ENCODE measurements at places on chromosomes 5 and 9.
A peak's percentile ranks its signal among the peaks of the same experiment; 100 is the strongest.

- no peak overlapping the region for H3K27ac ChIP-seq
- no peaks in the 10 kb centered on the region for H3K27me3 ChIP-seq
- H3K36me3 ChIP-seq, result no peaks in the 10 kb centered on the region
Observed at GRCh38 chr5:31273161-31273560, 79.7 kb downstream of the CDH6 start.

GRCh38 chr9:82117026-82117811 is 128.6 kb downstream of the SPATA31D1 start:
- H3K4me3 ChIP-seq, result no peak overlapping the region
- no peaks in the 10 kb centered on the region for H3K27me3 ChIP-seq
- H3K36me3 ChIP-seq, result no peaks in the 10 kb centered on the region
- no peak for DNase-seq
- H3K27ac ChIP-seq, result peak overlapping the region; percentile 22

DNA sequence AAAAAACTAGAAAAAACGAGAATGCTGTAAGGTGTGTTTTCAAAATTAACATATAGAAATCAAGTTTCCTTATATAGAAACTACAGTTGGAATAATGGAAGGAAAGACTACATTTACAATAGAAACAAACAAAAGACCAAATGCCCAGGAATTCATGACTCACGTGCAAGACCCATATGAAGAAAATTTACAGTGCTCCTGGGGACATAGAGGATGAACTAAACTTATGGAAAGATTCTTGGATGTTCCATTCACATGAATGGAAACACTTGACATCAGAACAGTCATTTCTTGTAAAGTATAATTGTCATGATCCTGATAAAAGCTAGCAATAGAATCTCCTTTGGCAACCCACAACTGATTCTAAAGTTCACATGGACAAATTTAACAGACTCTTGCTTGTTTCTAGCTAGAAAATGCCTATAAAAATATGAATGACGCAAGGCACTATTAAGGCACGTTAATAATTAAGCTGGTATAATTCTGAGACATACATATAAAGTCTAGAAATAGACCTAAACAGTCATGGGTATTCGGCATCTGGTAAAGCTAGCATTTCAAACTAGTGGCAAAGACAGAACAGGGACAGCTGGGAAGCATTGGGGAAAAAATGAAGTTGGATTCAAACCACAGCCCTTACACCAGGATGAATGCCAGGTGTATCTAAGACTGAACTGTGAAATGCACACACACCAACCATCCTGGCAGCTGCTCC is 5.1 kb upstream of the ZFP62 start:
- no peak overlapping the region for H3K4me3 ChIP-seq
- H3K4me1 ChIP-seq, result peaks cover 35% of the 10 kb centered on the region
- H3K27ac ChIP-seq, result no peak overlapping the region
- DNase-seq, result no peak
- H3K27me3 ChIP-seq, result no peaks in the 10 kb centered on the region
- H3K36me3 ChIP-seq, result no peaks in the 10 kb centered on the region

- H3K27ac ChIP-seq, result no peak overlapping the region
- no peaks in the 10 kb centered on the region for H3K27me3 ChIP-seq
- H3K4me3 ChIP-seq, result no peak overlapping the region
- DNase-seq, result no peak
- H3K36me3 ChIP-seq, result no peaks in the 10 kb centered on the region
Observed at GRCh38 chr5:123987956-123988355, 476.0 kb downstream of the CSNK1G3 start.

DNA sequence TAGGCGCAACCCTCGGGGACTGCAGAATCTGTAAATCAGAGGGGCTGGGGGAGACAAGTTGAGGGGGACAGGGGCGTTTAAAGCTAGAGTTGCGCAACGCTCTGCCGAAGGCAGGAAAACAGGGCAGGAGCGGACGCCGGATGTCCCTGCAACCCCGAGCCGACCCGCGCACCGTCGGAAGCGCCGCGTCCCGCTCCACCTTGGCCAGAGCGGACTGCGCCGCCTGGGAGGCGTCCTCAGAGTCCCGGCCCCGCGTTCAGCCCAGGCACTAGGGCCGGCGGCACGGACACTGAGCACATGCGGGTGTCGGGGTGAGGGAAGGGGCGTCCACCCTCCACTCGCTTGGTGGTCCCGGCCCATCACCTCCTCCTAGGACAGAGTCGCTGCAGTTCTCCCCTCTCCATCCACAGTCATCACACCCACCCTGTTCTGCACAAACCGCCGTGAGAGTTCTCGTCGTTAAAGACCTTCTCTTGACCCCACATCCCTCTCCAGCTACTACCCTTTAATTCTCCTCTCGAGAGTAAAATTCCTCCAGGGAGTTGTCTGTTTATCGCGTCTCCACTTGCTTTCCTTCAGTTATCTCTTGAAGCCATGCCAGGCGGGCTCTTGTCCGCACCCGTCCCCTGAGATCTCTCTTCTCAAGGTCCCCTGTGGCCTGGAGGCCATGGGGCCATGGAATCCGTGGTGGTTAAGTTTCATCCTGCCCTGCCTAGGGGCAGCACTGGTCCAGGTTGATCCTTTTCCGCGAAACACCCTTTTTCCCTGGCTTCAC is 796 bp upstream of the PDLIM7 start:
- peak overlapping the region; percentile 69 for H3K4me3 ChIP-seq
- H3K27me3 ChIP-seq, result no peaks in the 10 kb centered on the region
- H3K36me3 ChIP-seq, result no peaks in the 10 kb centered on the region
- peak overlapping the region; percentile 96 for H3K27ac ChIP-seq

- H3K4me3 ChIP-seq, result no peak overlapping the region
- no peak for DNase-seq
- peaks cover 79% of the 10 kb centered on the region for H3K27me3 ChIP-seq
- no peak overlapping the region for H3K27ac ChIP-seq
Observed at GRCh38 chr9:135281791-135282737, 194.6 kb downstream of the OLFM1 start.

DNA sequence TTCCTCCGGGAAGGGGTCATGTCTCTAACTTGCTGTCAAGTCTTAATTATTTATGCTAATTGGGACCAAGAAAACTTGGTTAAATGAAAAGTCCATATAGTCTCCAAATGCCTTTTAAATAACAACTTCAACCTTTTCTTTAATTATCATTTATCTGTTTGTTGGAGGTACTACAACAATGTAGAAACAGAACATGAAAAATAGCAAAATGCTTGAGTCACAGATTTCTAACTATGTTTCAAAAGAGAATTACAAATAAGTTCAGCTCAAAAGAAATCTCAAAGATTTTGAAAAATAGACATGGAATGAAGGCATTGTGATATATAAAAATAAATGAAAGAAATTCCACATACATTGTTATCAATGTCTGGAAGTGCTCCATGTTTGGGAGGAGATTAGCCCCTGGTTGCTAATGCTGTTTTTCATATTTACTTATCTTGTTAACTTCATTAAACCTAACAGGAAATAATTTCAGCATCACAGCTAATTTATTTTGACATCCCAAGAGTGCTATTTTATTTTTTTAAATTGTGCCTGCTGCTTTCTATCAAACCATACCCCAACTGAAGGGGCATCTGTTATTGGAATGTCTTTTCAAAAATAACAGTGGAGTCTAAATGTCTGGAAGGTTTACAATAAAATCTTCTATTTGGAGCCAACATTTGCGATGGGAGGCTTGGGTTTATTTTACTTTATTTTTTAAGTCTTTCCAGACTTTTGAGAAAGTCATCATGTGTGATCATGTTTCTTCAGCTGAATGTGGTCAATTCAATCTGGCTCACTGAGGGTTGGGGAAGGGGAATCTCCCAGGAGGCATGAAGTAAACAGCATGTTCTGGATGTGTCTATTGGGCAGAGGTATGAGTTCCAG is 53.1 kb upstream of the ANKRD55 start:
- H3K36me3 ChIP-seq, result no peaks in the 10 kb centered on the region
- no peaks in the 10 kb centered on the region for H3K4me1 ChIP-seq
- no peaks in the 10 kb centered on the region for H3K27me3 ChIP-seq
- no peak overlapping the region for H3K4me3 ChIP-seq
- DNase-seq, result no peak

DNA sequence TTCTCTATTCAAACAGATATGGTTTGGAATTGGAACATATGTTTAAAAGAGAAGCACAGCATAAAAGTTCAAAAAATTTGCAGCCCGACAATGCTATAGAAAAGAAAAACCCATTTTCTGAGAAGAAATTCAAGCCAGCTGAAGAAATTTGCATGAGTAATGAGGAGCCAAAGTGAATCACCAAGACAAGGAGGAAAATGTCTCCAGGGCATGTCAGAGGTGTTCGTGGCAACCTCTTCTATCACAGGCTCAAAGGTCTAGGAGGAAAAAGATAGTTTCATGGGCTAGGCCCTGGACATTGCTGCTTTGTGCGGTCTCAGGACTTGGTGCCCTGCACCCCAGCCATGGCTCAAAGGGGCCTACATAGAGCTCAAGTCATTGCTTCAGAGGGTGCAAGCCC is 134.8 kb upstream of the ADAMTS16 start:
- no peaks in the 10 kb centered on the region for H3K36me3 ChIP-seq
- H3K27me3 ChIP-seq, result no peaks in the 10 kb centered on the region
- H3K4me1 ChIP-seq, result no peaks in the 10 kb centered on the region
- no peak for DNase-seq
- no peak overlapping the region for H3K27ac ChIP-seq

- H3K4me1 ChIP-seq, result peaks cover 13% of the 10 kb centered on the region
- DNase-seq, result no peak
- no peak overlapping the region for H3K4me3 ChIP-seq
- peaks cover 19% of the 10 kb centered on the region for H3K36me3 ChIP-seq
- H3K27me3 ChIP-seq, result no peaks in the 10 kb centered on the region
Observed at GRCh38 chr5:73095564-73096238, 24.7 kb upstream of the TMEM171 start.

- no peak overlapping the region for H3K27ac ChIP-seq
- DNase-seq, result no peak
- no peaks in the 10 kb centered on the region for H3K36me3 ChIP-seq
Observed at GRCh38 chr5:173501922-173502321, 114.5 kb downstream of the BOD1 start.

GRCh38 chr5:72179028-72179815 is 71.9 kb downstream of the MAP1B start:
- H3K4me3 ChIP-seq, result peak overlapping the region; percentile 30
- peak overlapping the region; percentile 80 for H3K27ac ChIP-seq
- H3K36me3 ChIP-seq, result no peaks in the 10 kb centered on the region
- DNase-seq, result no peak

GRCh38 chr9:86126998-86127972 is 27.9 kb upstream of the GOLM1 start:
- H3K4me3 ChIP-seq, result no peak overlapping the region
- no peak overlapping the region for H3K27ac ChIP-seq
- DNase-seq, result no peak
- no peaks in the 10 kb centered on the region for H3K4me1 ChIP-seq
- H3K27me3 ChIP-seq, result no peaks in the 10 kb centered on the region

- no peak overlapping the region for H3K4me3 ChIP-seq
- H3K27me3 ChIP-seq, result no peaks in the 10 kb centered on the region
- no peaks in the 10 kb centered on the region for H3K36me3 ChIP-seq
- peaks cover 21% of the 10 kb centered on the region for H3K4me1 ChIP-seq
- no peak overlapping the region for H3K27ac ChIP-seq
Observed at GRCh38 chr9:89533411-89534095, 35.6 kb upstream of the SEMA4D start.

DNA sequence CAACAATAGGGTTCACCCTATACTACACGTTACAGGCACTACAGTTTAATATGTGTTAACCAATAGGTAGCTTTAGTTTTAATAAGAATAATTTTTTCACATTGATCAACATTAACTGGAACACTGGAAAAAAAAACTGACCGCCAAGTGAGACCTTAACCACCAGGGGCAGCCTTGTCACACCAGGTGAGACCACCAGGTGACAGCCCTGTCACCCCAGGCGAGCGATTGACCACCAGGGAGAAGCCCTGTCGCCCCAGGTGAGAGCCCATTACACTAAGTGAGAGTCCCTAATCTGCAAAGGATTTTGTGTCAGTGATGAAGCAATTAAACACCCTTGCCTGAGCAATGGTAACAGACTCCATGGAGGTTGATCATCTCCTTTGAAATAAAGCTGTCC is 75.4 kb upstream of the SYK start:
- H3K27ac ChIP-seq, result no peak overlapping the region
- no peak for DNase-seq
- no peaks in the 10 kb centered on the region for H3K4me1 ChIP-seq
- H3K4me3 ChIP-seq, result no peak overlapping the region
- H3K27me3 ChIP-seq, result peaks cover 6% of the 10 kb centered on the region

DNA sequence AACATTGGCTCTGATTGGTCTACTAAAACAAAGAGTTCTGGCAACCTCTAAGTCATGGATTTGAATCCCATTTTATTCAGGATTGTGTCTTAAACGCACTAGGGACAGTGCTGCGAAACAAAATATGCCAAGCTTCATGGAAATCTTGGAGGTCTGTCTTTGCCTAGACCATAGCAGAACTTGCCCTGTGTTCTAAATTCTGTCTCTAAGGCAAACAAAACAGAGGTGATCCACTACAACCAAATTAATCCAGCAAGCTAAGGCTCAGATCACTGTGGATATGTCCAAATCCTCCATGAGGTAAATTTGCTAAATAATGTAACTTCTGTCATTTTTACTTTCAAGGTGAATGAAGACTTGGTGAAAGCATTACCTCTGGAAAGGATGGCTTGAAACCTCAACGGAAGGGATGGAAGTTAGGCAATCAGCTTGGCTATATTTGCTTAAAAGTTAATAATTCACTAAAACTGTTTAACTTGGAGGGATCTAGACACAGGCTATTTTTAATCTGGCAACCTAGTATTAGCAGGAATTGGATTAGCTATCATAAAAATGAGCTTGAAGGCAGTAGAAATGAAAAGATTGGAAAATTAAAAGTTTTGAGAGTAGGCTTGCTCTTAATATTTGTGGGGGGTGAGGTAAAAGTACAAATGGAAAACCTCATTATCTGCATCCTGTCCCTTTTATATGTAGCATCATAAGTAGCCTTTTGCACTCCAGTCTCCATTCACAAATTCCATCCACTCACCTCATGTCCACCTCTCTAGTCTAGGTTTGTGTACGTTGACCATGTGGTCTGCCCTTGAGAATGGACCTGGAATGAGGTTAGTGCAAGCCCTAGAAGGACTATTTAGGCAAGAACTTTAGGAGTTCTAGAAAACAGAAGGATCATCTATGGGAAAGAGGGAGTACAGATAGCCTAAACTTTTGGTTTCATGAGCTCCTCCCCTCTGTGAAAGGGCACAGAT is 176.2 kb downstream of the SMC2 start:
- H3K4me1 ChIP-seq, result no peaks in the 10 kb centered on the region
- DNase-seq, result no peak
- no peak overlapping the region for H3K27ac ChIP-seq
- no peak overlapping the region for H3K4me3 ChIP-seq
- H3K36me3 ChIP-seq, result no peaks in the 10 kb centered on the region

DNA sequence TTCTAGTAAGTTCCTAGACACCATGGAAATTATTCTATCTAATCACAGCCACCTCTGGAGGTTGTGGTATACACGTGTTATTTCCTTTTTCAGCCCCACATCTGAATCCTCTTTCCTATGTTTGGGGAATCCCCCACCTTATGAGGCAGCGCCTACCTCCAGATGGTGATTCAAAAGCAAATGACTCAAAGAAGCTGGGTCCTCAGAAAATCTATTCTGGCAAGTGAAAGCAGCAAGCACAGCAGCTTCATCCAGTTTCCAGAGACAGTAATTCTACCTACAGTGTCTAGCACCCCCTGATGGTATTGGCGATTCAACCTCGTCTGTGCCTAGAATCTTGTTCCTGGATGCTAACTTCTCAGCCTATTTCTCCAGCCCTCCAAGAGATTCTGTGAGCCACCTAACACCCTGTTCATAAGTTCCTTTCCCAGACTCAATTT is 43.0 kb downstream of the STRBP start:
- H3K4me1 ChIP-seq, result peaks cover 7% of the 10 kb centered on the region
- H3K27ac ChIP-seq, result peak overlapping the region; percentile 72
- H3K36me3 ChIP-seq, result peaks cover 6% of the 10 kb centered on the region

GRCh38 chr5:108201721-108202120 is 180.2 kb downstream of the FBXL17 start:
- no peaks in the 10 kb centered on the region for H3K36me3 ChIP-seq
- H3K4me3 ChIP-seq, result no peak overlapping the region
- no peak overlapping the region for H3K27ac ChIP-seq
- no peaks in the 10 kb centered on the region for H3K4me1 ChIP-seq
- no peak for DNase-seq
- no peaks in the 10 kb centered on the region for H3K27me3 ChIP-seq
